SJSA1 (cell line): ENCODE measurements at places on chromosomes 12 and 14. TPM values are rescaled to one million over a fixed set of nuclear protein-coding genes. Genes with fewer than 3 reads are reported as not detected.

RNASE7 gene
- total RNA-seq: not detected in 2 replicates

GRCh38 chr14:36690311-36691040 lies 28.8 kb downstream of the PAX9 start:
- H3K36me3 ChIP-seq: no peaks in the 10 kb centered on the region
- H3K27ac ChIP-seq: no peak overlapping the region
- H3K4me1 ChIP-seq: peaks cover 8% of the 10 kb centered on the region

GRCh38 chr12:55875704-55876467 lies 33.1 kb upstream of the MMP19 start:
- DNase-seq: no peak
- no peaks in the 10 kb centered on the region for H3K36me3 ChIP-seq
- H3K4me3 ChIP-seq: no peak overlapping the region
- 0 out of 2 replicates have a peak, but pooled peaks cover 3% of the 10 kb centered on the region for H3K4me1 ChIP-seq
- no peak overlapping the region for H3K27ac ChIP-seq
- H3K27me3 ChIP-seq: no peaks in the 10 kb centered on the region

DNA sequence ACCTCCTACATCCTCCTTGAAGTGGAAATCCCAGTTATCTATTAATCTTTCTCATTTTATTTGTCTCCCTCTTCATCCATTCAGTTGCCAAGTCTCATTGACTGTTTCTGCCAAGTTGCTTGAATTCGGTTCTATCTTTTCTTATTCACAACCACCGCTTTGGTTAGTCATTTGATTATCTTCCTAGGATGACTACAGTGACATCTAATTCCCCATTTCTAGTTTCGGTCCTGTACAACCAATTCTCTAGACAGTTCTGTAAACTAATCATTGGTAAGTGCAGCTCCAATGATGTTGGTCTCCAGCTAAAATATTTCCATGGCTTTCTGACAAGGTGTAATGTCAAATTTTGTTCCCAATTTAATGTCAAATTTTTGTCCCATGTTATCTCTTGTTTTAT lies 220.1 kb downstream of the ADAMTS20 start:
- no peak overlapping the region for H3K27ac ChIP-seq
- no peak for DNase-seq
- no peak overlapping the region for H3K4me3 ChIP-seq
- H3K4me1 ChIP-seq: no peaks in the 10 kb centered on the region
- no peaks in the 10 kb centered on the region for H3K36me3 ChIP-seq

DNA sequence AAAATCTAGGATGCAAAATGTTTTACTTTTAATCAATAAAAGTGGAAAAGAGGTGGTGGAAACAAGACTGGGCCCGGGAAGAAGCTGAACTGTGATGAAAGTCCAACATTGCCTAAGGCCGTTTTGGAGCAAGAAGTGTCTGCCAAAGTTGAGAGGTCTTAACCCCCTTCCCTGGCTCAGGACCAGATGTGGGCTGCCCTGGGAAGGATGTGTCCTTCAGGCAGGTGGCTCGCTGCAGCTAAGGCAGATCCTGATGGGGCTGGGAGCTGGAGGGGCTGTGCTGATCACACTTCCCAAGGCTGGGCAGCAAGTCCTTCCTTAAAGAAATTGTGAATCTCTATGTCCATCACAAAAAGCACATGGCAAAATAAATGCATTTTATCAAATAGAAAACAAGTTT lies 581.6 kb downstream of the GALC start:
- DNase-seq: no peak
- no peak overlapping the region for H3K27ac ChIP-seq
- no peaks in the 10 kb centered on the region for H3K4me1 ChIP-seq
- H3K27me3 ChIP-seq: no peaks in the 10 kb centered on the region
- H3K4me3 ChIP-seq: no peak overlapping the region
- no peaks in the 10 kb centered on the region for H3K36me3 ChIP-seq

GRCh38 chr14:88516861-88517357 lies 37.9 kb downstream of the PTPN21 start:
- H3K4me3 ChIP-seq: no peak overlapping the region
- DNase-seq: no peak
- no peak overlapping the region for H3K27ac ChIP-seq

GRIP1 gene
- total RNA-seq: 2.0 and 3.5 TPM in 2 replicates

PPP1R3E gene
- 1.2 and 2.1 TPM in 2 replicates for total RNA-seq

IL22 gene
- total RNA-seq: not detected in 2 replicates

- H3K4me3 ChIP-seq: no peak overlapping the region
- H3K27ac ChIP-seq: no peak overlapping the region
- no peaks in the 10 kb centered on the region for H3K4me1 ChIP-seq
- DNase-seq: no peak
Measured at GRCh38 chr12:39402922-39403321, 40.0 kb downstream of the KIF21A start.

APOF gene
- not detected in 2 replicates for total RNA-seq

TMTC1 gene
- 0.21 TPM in 1 of 2 replicates, not detected in the other for total RNA-seq

GRCh38 chr14:90812109-90812508 lies 4.1 kb downstream of the TTC7B start:
- H3K4me1 ChIP-seq: peaks cover 6% of the 10 kb centered on the region
- DNase-seq: no peak
- H3K27ac ChIP-seq: no peak overlapping the region
- H3K27me3 ChIP-seq: no peaks in the 10 kb centered on the region

GRCh38 chr14:33040372-33041140 lies 101.9 kb downstream of the NPAS3 start:
- H3K4me3 ChIP-seq: no peak overlapping the region
- no peaks in the 10 kb centered on the region for H3K4me1 ChIP-seq
- no peak overlapping the region for H3K27ac ChIP-seq
- no peaks in the 10 kb centered on the region for H3K27me3 ChIP-seq
- DNase-seq: no peak

ABCB9 gene
- 11.0 and 11.5 TPM in 2 replicates for total RNA-seq

- H3K27me3 ChIP-seq: no peaks in the 10 kb centered on the region
- H3K4me3 ChIP-seq: no peak overlapping the region
- DNase-seq: no peak
- no peaks in the 10 kb centered on the region for H3K4me1 ChIP-seq
Measured at GRCh38 chr12:125104982-125105381, 39.7 kb downstream of the AACS start.

GRCh38 chr14:55731881-55732498 lies 152.0 kb downstream of the KTN1 start:
- H3K4me1 ChIP-seq: no peaks in the 10 kb centered on the region
- no peaks in the 10 kb centered on the region for H3K27me3 ChIP-seq
- no peak overlapping the region for H3K4me3 ChIP-seq
- DNase-seq: no peak
- no peak overlapping the region for H3K27ac ChIP-seq

HOXC10 gene
- total RNA-seq: 3.2 and 7.5 TPM in 2 replicates

DNA sequence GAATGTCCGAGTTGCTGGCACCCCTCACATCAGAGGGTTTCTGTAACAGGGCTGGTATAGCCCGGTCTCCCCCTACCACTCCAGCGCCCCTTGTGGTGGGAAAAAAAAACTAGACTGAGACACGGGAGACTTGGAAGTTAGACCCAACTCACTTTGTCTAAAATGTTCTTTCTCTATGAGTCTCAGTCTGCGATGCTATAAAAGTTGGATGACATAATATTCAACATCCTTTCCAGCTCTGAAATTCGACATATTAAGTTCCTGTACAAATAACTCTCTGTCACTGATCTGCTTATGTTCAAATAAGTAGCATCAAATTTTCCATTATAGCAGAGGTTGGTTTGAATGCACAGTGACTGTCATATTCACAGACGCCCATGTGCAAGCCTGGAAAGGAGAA lies 25.7 kb upstream of the TC2N start:
- H3K27me3 ChIP-seq: no peaks in the 10 kb centered on the region
- H3K4me1 ChIP-seq: no peaks in the 10 kb centered on the region
- no peaks in the 10 kb centered on the region for H3K36me3 ChIP-seq
- no peak overlapping the region for H3K27ac ChIP-seq
- DNase-seq: no peak

GRCh38 chr12:99059824-99060511 lies 414.9 kb downstream of the APAF1 start:
- H3K4me1 ChIP-seq: no peaks in the 10 kb centered on the region
- H3K36me3 ChIP-seq: no peaks in the 10 kb centered on the region
- DNase-seq: no peak
- no peak overlapping the region for H3K27ac ChIP-seq
- 0 out of 2 replicates have a peak, but pooled peaks cover 6% of the 10 kb centered on the region for H3K27me3 ChIP-seq

GRCh38 chr14:74065746-74066575 lies 18.3 kb downstream of the ALDH6A1 start:
- no peak for DNase-seq
- H3K4me3 ChIP-seq: no peak overlapping the region
- no peak overlapping the region for H3K27ac ChIP-seq
- H3K4me1 ChIP-seq: peaks cover 35% of the 10 kb centered on the region

DNA sequence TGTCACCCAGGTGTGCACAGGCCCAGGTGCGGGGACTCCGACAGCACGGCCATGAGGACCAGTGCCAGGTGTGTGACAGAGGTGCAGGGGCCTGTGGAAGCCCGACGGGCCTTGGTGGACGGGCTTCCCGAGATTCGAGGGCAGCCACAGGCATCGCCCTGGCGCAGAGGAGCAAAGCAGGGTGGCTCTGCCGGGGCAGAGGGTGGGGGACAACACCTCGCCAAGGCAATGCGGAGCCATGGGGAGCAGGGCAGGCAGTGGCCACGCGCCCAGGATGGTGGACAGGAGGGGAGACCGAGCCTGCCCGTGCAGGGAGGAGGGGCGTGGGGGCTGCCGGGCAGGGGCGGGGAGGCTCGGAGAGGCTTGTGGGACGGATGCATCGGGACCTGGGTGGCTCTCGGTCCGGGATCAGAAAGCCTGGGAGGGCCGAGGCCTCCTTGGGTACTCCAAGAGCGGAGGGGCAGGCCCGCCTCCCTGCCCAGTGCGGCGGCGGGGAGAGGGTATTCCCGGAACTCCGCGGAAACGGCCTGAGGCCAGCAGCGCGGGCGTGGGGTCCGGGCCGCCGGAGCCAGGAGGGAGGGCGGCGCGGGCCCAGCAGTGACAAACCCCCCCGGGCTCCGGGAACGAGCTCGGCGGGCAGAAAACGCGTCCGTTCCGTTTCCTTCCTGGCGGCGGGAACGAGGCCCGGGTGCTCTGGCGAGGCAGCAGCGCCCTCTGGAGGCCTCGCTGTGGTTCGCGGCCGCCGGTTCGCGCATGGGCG lies 1.6 kb downstream of the TMEM121 start:
- peak overlapping the region; percentile 43 for H3K4me3 ChIP-seq
- no peaks in the 10 kb centered on the region for H3K36me3 ChIP-seq
- peaks cover 14% of the 10 kb centered on the region for H3K4me1 ChIP-seq
- DNase-seq: peak; percentile 71
- H3K27me3 ChIP-seq: peaks cover 26% of the 10 kb centered on the region

TAS2R9 gene
- not detected in 2 replicates for total RNA-seq

AMHR2 gene
- not detected in 2 replicates for total RNA-seq

TAS2R43 gene
- 0.29 TPM in 1 of 2 replicates, not detected in the other for total RNA-seq

DNA sequence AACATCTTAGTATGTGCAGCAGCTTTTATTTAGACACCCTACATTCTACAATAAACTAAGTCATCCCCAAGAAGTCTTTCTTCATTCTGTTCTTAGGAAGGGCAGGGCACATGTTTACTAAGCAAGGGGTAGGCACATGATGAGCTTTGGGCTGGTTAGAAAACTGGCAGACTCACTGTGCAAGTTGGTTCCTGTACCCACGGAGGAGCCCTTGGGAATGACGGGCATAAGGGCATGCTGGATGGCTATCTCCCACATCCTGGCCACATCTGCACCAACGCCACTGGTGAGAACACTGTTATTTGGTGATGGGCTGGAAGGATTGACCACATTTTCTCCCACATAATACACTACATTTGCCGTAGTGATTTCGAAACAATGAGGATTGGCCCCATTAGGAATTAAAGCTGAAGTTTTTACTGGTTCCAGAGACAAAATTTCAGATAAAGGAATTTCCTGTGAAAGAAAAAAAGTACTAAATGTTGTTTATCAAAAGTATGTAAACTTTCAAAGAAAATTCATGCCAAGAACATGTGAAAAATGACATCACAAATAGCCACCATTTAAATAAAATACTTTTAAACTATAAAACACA lies 297.0 kb downstream of the PRKD1 start:
- H3K4me1 ChIP-seq: no peaks in the 10 kb centered on the region
- no peak overlapping the region for H3K27ac ChIP-seq
- no peak overlapping the region for H3K4me3 ChIP-seq
- no peak for DNase-seq
- no peaks in the 10 kb centered on the region for H3K27me3 ChIP-seq

GRCh38 chr14:87306409-87307168 lies 686.4 kb downstream of the GALC start:
- no peak for DNase-seq
- H3K27me3 ChIP-seq: no peaks in the 10 kb centered on the region
- H3K36me3 ChIP-seq: no peaks in the 10 kb centered on the region
- H3K27ac ChIP-seq: no peak overlapping the region
- no peak overlapping the region for H3K4me3 ChIP-seq
- H3K4me1 ChIP-seq: no peaks in the 10 kb centered on the region

FOXN4 gene
- not detected in 2 replicates for total RNA-seq

GRCh38 chr14:96362965-96363750 lies at the start of the genes ATG2B and GSKIP:
Gene ATG2B (minus strand): TSS chr14:96363341. CDS start chr14:96362976, 365 bp downstream.
Gene GSKIP (plus strand): TSS chr14:96363526. CDS start chr14:96382248, 18,722 bp downstream.
- H3K4me1 ChIP-seq: peaks cover 16% of the 10 kb centered on the region
- peak; percentile 73 for DNase-seq
- peak within 1 kb of the TSS; percentile 98 for H3K4me3 ChIP-seq
- H3K36me3 ChIP-seq: peaks cover 7% of the 10 kb centered on the region; the same call in 1 of the 2 replicates

ITGA7 gene
- 0.24 TPM in 1 of 2 replicates, not detected in the other for total RNA-seq

CCDC196 gene
- not detected in 2 replicates for total RNA-seq
